ENCODE measurements at places on chromosomes 13 and 19.

DNA sequence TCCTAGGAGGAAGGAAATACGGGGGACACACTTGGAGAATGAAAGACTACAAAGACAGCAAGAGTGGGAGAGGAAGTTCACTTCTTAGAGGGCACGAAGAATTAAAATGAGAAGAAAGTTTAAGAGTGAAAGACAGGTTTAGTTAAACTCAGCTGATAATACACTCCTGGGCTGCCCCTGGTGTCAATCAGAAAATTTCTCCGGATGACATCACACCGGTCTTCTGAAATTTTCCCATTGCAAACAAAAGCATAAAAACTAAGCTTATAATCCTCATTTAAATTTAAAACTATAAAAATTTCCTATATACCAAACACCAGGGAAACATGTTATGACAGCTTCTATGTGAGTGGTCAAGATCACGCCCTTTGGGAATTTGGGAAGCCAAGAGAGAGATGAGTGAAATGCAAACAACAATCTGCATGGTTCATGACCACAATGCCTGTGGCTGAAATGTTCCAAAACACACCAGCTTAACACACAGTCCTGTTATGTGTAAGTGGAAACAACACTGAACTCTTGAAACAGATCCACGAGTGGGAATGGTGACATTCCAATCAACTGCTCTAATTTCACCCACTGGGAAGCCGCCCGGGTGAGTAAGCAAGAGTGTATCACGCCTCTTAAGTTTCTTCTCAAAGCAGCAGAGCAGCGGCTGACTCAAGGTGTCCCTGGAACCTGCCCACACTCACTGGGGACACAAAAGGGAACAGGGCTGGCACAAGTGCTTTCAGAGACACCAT lies 49.0 kb downstream of the BRD4 start:
- DNase-seq, result peak; percentile 38

GRCh38 chr19:48511800-48512503 lies at the start of gene LMTK3:
Gene LMTK3, minus strand, starts transcription at chr19:48511835. Its CDS starts 259 bp downstream, at chr19:48511576.
- peak; percentile 58 for DNase-seq

GRCh38 chr19:54667217-54667616 lies 4.4 kb downstream of the LILRB4 start:
- no peak for DNase-seq

DNA sequence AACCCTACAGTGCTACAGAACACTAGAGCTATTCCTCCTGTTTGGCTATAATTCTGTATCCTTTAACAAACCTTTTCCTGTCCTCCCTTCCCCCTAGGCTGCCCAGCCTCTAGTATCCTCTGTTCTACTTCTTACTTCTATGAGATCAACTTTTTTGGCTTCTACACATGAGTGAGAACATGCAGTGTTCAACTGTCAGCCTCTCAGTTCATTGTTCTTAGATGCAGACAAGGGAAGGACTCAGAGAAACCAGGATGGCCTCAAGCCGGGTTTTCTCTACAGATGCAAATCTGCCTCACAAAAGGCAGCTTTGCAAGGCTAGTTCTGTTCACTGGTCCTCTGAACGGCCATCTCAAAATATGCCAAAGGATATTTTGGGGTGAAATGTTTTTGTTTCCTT lies 18.4 kb downstream of the AMER2 start:
- DNase-seq, result no peak

DNA sequence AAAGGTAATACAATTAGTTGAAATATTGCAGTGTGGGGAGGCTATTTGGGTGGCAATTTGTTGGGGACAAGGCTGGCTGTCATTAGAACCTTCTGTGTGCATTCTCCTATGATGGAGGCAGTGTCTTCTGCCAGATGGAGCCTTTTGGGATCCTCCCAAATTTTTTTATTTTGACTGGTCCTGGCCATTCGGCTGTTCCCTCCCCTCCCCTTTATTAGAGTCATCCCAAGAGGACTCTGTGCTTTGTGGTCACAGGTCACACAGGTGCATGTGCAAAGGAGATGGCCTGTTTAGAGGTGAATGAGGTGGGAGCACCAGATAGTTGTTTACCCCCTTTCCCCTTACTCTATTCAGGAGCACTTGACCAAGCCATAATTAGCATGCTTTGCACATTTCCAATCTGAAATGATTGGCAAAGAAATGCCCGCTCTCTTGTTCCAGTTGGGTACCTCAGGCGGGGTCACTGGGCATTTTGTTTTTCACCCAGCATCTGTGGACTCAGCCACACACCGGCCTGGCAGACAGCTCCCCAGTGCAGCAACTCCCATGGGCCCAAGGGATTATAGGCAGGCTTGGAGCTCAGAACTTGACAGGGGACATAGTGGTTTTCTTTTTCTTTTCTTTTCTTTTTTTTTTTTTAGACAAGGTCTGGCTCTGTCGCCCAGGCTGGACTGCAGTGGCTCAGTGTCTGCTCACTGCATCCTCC lies 19.8 kb downstream of the GATAD2A start:
- DNase-seq, result no peak
